Stimulated activated CD8-positive, alpha-beta memory T cell treated with anti-CD3 and anti-CD28 coated beads, Interleukin-2, amount 100 ng/mL, for 1 hour (primary cell): ENCODE measurements at places on chromosomes 5 and 9.

- no peak for DNase-seq
Observed at GRCh38 chr5:31889001-31889561, 250.2 kb downstream of the PDZD2 start.

GRCh38 chr5:13107537-13107936, 837.0 kb downstream of the DNAH5 start:
- DNase-seq, result no peak

DNA sequence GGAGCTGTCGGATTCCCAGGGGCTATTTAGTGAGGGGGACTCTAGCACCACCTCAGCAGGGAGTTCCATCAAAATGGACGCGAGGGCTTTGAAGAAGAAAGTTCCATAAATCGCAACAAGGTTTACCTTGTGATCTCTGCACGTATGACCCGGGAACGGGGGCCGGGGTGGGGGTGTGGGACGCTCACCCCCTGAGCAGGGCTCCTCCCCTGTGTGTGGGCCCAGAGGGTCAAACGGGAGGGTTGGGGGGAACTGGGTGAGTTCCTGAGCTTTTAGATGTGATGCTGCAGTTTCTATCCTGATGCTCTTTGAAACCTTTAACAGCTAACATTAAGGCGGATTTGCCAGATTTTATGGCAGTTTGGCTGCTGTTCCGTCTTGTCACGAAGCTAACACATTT, 18.9 kb upstream of the LRRC14B start:
- no peak for DNase-seq

DNA sequence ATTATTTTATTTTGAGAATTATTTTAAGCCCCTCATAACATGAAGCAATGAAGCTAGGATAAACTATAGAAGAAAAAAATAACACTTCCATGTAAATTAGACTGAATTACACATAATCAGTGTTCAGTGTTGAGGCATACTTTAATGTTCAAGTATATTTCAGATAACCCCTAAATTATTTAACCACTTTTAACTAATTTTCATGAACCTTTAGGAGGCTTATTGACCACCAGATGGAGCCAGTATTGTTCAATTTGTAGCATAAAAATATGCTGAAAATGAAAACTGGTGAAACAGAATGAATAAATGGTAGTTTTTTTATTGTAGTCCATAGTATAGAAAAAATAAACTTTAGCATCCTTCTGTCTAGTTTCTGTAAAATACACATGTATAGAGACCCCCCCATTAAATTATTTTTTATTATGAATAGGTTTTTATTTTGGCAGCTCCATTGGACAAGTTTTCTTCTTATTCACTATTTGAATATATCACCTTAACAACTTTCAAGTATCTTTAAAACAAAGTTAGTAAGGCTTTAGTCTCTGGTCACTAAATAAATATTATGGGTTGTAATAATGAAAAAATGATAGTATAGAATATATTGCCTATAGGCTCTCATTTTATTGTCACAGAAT, 190.1 kb downstream of the CWC27 start:
- no peak for DNase-seq

DNA sequence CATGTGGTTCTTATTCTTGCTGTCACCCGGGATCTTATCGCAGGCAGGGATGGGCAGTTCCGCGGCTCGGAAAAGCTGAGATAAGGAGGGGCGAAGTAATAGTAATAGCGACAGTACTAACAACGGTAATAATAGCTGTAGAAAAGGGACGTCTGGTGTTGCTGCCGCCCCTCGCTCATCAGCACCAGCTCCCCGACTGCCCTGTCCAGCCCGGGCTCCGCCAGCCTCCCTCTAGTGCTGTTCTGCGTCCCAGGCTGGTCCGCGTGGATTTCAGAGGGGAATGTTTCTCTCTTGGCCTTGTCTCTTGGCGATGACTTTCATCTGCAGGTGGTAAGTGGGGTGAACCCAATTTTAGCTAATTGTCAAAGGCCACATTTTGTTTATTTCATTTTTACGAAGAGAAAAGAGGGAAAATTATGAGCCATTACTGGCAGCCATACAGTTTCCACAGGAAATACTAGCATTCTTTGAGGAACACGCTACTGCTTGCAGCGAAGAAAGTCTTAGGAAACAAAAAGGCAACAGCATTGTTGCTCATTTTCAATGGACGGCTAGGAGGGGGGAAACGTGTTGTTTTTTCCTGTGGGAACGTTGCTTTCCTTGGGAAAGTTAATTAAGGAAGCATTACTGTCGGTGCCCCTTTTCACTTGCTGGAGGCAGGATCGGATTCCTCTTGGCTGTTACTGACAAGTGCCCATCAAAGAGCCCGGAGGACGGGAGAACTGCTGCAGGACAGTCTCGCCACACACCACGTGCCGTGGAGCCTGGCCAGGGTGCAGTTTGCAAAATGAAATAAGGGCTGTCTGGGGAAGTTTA, 762 bp downstream of the SNCAIP start:
- DNase-seq, result no peak

DNA sequence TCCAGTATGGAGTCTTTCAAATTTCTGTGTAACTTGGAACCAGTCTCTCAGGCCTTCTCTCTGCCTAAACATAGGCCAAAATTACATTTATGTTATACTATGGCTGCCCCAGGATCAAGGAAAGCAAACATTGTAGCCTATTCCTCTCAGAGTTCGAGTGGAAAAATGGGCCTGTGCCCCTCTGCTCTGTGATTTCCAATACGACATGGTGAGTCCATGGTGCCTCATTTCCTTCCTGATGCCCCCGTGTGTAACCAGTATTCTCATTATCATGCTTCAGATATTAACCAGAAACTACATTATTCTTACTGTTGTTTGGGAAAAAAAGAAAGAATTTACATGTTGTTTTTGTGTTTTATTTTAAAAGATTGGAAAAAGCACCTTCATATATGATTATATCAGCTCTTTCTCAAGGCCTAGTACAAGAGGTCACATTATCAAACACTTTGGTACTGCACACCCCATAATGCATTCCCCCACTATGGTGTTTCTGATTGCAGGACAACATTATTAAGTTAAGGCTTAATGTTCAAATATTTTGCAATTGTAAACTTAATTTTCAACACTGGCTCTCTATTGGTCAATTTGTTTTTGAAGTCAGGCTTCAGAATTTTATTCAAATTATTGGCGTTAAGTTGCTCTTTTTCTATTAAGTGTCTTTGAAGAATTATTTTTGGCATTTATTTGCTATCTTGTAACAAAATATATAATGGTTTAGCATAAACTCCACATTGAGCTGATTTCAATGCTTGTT, 151.8 kb upstream of the SLC27A6 start:
- no peak for DNase-seq

DNA sequence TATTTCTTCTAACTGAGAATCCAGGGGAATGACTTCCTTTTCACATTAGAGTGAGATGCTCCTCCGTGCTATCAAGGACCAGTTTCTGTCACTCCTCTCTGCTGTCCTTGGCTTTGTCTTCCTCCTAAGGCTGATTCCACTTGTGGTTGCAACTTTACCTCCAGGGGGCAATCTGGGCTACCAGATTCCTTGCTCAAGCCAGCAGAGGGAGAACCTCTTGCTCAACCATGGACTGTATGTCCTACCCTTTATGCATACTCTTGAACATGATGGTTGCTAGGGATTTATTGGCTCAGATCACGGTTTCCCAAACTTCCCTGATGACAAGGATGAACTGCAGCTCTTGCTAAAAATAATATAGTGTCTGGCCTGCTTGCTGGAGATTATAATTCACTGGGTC, 24.0 kb downstream of the NNT start:
- DNase-seq, result no peak

DNA sequence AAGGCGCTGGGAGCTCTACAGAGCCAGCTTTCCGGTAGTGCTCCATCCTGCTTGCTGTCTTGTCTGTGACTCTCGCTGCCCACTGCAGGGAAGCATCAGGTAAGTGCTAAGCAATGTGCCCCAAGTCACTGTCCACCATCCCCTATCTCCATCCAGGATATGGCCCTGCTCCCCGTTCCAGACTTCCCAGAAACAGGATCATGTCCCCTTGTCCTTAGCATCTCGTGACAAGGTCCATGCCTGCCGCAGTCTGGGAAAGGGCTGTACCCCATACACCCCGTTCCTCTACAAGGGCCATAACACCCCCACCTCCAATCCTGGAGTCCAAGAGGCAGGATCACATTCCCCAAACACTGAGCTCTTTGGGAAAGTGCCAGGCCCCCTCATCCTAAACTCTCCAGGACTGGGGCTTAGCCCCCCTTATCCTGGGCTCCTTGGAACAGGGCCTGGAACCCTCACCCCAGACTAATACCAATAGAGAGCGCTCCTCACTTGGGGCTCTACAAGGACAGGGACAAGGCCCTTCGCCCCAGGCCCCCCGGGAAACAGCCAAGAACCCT, 566 bp downstream of the RPP25L start:
- no peak for DNase-seq

DNA sequence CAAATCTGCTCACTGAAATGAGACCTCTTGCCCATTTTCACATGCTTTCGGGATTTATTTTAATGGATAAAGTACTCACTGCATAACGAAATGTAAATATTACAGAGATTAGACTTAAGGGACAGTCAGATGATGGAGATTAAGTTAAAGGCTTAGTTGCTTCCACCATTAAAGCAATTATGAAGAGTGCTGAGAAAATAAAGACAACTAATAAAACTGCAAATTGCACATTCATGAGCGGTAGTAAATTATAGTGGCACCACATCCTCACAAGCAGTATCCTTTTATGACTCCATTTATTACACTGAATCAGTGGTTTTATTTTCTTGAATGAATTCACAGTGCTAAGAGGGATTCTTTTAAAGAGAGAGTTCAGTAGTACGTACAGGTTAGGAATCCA, 76.2 kb upstream of the TMED7 start:
- DNase-seq, result no peak

- DNase-seq, result no peak
Observed at GRCh38 chr9:14768405-14769229, 46.1 kb upstream of the CER1 start.

- DNase-seq, result no peak
Observed at GRCh38 chr5:38994324-38994927, 79.8 kb downstream of the RICTOR start.

GRCh38 chr9:135952664-135953206, 8.4 kb downstream of the UBAC1 start:
- no peak for DNase-seq

GRCh38 chr5:149782018-149782894, 52.1 kb downstream of the PPARGC1B start:
- DNase-seq, result no peak

DNA sequence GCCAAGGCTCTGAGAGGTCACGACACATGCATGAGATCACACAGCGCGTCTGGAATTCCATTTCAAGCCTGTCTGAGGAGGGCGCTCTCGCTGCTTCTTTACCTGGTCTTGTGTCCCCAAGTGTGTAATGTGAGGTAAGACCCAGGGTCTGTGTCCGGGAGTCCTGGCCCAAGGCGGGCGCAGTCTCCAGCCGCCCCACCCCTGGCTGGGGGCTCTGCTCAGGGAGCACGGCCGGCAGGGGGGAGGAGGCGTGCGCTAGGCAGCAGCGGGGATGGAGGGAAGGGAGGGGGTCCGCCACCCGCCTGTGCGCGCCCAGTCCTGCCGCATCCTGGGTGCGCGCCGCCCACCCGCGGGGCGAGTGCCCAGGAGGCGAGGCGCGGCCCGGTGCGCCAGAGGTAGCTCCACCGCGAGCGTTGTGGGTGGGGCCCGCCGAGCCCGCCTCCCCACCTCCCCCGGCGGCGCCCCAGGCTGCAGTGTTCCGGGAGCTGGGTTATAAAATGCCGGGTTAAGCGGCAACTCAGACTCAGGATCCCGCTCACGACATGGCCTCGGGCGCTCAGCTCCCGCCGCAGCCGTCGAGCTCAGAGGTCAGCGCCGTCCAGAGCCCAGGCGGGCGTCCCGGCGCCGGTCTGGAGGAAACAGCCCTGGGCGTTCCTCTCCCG, at the start of gene CCNI2:
Gene CCNI2 (plus strand): TSS at position 473 of the 662 bp plus-strand sequence. CDS start 70 bp downstream, at position 543.
- peak; percentile 48 for DNase-seq

GRCh38 chr5:61076626-61077025, 85.6 kb downstream of the SMIM15 start:
- DNase-seq, result no peak

DNA sequence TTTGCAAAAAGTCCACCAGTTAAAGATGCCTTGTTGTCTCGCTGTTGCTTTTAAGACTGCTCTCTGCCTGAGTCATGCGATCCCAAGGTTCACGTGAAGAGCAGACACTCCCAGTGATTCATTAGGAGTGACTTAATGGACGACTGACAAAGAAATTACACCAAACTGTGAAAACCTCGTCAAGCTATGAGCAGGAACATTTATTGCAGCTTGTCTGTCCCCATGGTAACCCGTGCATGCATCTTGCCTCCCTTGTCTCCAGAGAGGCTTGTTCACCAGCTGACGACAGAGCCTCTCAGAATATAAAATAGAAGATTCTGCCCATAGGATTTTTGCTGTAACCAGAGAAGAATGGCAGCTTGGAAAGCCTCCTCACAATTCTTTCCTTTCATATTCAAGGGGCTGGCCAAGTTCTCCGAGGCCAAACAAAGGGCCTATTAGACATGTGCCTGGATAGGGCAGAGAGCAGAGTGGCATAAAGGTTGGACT, 352.7 kb downstream of the SPOCK1 start:
- DNase-seq, result no peak

DNA sequence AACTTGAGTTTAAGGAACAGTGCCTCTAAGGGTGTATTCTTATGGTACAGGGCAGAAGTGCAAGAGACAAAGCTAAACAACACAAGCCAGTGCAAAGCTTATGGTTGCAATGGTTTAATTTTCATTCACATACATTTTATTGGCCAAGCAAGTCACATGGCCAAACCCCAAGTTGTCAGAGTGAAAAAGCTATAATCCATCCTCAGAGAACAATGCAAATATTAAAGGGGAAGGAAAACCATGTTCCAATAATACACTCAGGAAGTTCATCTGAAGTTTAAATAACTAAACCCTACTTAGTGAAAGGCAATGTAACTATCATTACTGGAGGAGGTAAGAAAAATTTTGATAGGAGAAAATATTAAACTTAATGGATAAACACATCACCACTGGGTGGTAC, 26.6 kb upstream of the TLR4 start:
- no peak for DNase-seq

DNA sequence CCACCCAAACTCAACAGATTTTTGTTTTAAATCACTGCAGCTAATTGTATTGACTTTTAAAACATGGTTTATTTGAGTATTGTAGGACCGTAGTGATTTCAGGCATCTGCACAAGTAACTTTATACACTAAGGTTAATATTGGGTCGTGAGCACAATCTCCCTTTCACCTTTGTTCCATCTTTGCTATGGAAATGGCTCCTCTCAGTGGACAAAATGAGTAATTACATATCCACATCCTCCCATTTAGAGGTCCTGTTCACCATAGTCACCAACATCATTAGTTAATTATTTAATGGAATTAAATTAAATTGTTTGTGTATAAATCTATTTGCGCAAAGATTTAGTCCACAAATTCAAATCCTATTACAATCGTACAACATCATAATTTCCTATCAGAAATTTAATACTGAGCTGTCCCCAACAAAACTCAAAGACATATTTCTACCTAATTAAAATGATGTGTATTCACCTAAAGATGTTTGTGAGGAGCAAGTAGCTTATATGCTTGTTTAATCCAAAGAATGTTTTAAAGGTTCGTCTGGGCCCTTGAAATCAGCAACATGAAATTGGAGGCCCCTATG, 173.0 kb upstream of the DAPK1 start:
- DNase-seq, result no peak

- no peak for DNase-seq
Observed at GRCh38 chr9:101705135-101705661, 33.2 kb downstream of the GRIN3A start.
